ENCODE measurements at places on chromosomes 4 and X.

GRCh38 chr4:20367446-20367845 is 115.7 kb downstream of the SLIT2 start:
- no peak for DNase-seq

DNA sequence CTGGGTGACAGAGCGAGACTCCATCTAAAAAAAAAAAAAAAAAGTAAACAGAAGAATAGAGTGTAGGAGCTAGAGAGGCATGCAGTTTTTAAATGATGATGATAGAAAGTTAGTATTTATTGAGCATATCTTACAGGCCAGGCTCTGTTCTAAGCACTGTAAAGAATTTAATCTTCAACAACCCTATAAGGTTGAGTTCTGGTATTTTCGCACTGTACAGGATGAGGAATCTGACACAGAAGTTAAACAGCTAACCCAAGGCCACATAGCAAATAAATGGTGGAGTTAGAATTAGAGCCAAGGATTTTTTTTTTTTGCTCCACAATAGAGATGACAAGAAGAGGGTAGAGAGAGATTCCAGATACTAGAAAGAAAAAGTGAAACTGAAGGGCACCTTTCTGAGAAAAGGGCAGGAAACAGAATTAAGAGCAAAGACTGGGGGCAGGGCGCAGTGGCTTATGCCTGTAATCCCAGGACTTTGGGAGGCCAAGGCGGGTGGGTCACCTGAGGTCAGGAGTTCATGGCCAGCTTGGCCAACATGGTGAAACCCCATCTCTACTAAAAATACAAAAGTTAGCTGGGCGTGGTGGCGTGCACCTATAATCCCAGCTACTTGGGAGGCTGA is 56.1 kb downstream of the KLHL5 start:
- DNase-seq: no peak

GRCh38 chrX:145936769-145937168 is 119.1 kb downstream of the SLITRK2 start:
- DNase-seq: no peak

DNA sequence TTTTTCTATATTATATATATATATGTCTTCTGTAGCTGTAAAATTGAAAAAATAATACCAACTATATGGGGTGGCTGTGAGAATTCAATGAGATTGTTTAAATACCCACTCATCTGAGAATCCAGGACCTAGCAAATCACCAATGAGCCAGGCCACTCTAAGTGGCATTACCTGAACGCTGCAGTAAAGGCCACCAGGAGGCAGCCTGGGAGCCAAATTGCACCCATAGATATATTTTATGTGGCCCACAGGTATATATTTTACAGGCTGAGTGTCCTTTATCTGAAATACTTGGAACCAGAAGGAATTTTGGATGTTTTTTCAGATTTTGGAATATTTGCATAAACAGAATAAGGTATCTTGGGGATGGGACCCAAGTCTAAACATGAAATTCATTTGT is 58.2 kb upstream of the C4orf50 start:
- DNase-seq: no peak

DNA sequence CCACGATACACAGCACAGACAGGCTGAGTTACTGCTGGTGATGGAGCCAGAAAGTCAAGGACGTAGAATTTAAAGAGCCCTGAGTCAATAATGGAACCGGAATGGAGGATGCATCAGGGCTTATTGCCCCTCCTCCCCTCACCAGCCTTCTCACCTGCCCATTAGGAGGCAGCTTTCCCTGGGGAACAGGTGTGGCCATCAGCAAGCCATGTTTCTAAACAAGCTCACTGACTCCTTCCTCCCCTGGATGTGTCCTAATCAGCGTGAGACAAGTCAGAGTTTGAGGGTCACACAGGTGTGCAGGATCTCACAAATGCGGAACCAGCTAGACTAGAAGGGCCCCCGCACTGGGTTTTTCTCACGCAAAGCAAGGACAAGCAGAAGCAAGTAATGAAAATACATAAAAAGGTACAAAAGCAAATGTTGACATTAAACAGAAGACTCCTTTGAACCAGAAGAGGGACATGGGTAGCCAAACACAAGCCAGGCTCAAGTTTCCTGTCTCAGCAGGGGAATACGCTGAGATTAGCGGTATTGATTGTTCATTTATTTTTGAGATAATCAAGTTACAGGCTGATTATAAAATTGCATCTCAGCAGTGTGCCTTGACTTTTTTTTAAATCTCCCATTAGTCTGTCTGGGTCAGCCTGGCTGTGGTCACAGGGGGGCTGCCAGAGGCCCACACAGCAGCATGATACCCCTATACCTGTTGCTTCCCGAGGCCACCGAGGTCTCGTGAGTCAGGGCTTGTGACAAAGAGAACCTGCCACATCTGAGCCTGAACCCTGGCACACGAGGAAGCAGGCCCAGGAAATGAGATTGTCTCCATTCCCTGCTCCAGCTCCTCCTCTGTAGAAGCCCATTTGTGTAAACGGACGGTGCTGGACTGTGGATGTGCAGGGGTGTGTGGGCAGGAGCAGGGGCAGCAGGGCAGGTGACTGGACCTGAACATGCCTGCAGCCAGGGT is 37.4 kb downstream of the CCKAR start:
- DNase-seq: no peak

DNA sequence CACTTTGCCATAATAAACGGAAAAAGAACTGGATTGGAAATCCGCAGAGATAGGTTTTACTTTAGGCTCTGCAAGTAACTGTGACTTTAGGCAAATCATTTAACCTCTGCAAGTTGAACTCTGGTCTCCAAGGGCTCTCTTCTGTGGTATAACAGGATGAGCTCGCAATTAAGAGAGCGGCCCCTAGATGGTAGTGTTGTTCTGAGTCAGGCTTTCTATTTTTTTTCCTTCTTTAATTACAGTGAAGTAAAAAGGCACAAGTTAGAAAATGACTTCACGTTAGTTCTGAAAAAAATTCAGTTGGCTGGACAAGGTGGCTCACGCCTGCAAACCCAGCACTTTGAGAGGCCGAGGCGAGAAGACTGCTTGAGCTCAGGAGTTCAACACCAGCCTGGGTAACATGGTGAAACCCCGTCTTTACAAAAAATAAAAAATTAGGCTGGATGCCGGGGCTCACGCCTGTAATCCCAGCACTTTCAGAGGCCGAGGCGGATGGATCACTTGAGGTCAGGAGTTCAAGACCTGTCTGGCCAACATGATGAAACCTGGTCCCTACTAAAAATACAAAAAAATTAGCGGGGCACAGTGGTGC is 18.0 kb downstream of the RPS3A start:
- no peak for DNase-seq

DNA sequence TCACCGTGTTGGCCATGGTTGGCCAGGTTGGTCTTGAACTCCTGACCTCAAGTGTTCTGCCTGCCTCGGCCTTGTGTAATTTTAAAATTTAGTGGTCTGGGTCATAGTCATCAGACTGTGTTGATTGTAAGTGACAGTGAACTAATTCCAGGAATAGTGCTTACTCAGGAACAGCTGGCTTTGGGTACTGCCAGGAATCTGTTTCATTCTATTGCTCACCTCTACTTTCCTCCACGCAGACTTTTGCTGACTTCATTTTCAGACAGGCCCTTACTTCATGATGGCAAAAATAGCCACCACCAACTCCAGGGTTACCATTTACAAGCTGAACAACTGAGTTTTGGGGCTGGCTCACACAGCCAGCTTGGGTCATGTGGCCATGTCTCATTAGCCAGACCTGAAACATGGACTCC is 54.6 kb downstream of the FNIP2 start:
- DNase-seq: no peak

DNA sequence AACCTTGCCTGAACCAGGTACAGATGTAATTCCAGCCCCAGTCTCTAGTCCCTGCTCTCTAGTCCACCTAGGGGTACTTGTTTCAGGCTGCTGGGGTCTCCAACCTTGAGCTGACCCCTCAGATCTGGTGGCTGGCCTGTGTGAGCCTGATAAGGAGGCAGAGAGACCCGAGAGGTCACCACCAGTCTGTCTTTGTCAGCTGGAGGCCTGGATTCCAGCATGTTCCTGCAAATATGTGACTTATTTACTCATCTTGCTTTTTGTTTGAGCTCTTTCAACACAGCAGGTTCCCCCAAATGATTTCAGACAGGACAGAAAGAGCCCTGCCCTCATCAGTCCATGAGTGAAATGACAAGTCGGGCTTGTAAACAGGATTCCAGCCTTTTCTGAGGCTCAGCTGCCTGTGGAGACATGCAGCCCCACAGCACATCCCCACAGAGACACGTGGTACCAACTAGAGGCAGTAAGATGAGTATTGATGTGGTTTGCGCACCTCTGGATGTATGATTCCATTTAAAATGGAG is 37.5 kb upstream of the STK26 start:
- DNase-seq: no peak

DNA sequence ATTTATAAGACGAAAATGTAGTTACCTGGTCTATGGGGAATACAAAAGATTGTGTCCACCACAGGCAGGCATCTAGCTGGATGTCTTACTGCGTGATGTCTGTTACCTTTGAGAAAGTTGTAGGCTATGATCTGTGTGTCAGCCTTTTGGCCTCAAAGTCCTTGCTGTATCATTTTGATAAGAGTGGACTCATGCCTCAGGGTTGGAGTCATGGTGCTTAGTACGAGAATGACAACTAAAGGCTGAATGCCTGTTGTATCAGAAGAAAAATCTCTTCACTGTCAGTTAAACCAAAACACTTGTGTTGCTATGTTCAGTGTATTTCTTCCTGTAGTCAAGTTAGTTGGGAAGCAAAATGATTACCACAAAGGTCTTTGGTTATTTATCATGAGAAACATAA is 226.2 kb downstream of the ARHGAP10 start:
- no peak for DNase-seq

DNA sequence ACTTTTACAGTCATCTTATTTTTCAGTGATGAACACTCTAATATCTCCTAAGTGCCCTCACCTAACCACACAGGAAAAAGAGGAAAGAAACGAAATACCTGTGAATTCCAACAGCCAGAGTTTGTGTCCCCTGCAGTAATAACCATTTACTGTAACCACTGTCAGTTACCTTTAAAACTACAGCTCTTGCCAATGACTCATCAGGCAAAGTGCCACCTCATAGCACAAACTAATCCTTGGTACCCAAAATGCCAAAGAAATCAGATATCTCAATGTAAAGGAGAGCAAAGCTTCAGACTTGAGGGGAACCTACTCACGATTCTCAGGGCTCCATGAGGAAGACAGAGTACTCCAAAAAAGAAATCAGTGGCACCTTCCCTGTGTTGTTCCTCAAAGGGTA is 146.5 kb downstream of the NDST3 start:
- DNase-seq: no peak

GRCh38 chr4:120673696-120674095 is 248.8 kb downstream of the PRDM5 start:
- DNase-seq: no peak

DNA sequence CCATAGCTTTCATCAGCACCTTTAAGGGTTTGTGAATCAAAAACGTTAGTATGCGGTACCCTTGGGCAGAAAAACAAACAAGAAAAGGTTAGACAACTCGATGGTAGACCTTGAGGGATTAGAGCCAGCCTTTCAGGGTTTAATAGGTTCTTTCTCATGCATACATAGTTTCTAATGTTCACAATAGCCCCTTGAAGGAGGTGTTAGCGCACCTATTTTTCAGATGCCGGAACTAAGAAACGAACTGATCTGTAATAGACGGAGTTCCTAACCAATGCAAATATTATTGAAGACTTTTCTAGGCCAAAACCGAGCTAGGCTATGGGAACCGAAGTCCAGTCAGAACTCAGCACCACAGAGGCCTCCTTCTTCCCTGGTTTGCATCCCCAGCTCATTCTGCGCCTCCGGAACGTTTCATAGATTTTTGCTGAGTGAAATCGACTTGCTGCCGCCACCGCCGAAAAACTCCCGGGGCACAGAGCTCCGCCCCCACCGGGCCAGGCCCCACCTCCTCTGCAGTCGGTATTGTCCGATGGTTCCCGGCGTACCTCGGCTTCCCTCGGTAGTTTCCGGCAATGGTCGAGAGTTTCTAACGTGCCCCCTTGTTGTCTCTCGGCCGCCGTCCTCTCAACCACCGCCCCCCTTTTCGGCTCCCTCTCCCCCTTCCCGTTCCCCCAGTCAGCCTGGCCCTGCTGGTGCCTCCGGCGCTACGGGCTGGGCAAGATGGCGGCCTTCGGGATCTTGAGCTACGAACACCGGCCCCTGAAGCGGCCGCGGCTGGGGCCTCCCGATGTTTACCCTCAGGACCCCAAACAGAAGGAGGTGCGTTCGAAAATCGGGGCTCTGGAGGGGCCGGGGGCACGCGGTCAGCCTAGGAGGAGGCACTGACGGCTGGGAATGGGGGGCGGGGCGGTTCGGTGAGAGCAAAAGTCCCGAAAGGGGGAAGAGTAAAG is at the start of gene MED12:
Gene MED12 (plus strand): TSS at position 565 of the 953 bp plus-strand sequence. CDS start 159 bp downstream, at position 724.
- peak; percentile 87 for DNase-seq

- DNase-seq: no peak
These were observed 62.7 kb downstream of the GAB1 start for GRCh38 chr4:143399113-143399949.

DNA sequence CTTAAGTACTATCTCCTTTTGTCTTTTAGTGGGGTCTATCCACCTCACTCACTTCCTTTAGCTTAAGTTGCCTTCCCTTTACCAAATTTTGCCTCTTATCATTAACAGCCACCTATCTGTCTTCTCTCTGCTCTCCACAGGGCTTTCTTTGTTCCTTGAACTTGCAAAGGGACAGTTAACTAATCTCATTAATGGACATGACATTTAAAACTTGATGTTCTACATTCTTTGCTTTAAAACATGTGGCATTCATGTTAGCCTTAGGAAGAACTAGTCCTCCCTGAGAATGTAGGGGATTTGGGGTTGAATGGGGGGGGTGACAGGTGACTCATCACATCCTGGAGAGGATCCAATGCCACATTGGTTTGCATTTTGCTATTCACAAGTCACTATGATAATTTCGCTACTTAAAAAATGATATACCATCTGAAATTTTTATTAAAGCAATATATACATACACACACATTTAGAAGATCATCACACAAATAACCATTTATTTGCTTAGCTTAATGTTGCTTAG is 41.0 kb upstream of the DMD start:
- DNase-seq: no peak

- DNase-seq: no peak
These were observed 41.0 kb downstream of the IRF2 start for GRCh38 chr4:184433258-184433892.

DNA sequence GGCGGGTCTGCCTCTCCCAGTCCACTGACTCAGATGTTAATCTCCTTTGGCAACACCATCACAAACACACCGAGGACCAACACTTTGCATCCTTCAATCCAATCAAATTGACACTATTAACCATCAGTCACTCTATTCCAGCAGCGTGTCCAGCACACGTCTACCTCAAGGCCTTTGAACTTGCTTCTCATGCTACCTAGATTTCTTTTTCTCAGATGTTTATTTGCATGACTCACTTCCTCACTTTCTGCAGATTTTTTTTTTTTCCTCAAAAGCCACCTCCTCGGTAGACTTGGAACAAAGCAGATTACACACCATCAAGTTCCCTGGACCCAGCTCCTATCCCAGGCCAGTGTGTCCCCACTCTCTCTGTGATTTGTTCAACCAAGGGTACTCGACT is 49.5 kb downstream of the SUPT20HL2 start:
- no peak for DNase-seq

DNA sequence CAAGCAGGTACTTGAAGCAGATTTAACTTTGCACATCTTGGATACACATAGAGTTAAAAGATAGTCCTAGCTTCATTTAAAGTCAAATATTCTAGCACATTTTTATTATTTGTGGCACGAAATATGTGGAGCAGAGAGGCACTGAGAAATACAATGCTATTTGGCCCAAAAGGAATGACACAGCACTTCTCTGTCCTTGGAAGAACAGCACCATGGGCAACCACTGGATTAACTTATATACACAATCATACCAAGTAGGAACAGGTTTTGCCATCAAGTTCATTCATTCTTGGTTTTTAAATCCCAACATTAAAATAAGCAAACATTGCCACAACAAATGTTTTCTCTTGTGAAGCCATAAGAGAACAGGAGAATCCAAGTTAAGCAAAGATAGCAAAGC is 924 bp upstream of the ENAM start:
- no peak for DNase-seq

Data from upper lobe of right lung (tissue), 1 donor.